ENCODE measurements at places on chromosomes 2 and 18.

GRCh38 chr2:50602636-50603327 lies 429.1 kb downstream of the NRXN1 start:
- no peak for DNase-seq

GRCh38 chr2:780002-780401 lies 102.8 kb upstream of the TMEM18 start:
- DNase-seq = no peak

- DNase-seq = peak; percentile 69
These were observed at the start of gene CTDP1 for GRCh38 chr18:79679552-79680099. TSS of gene CTDP1 (plus strand) at chr18:79679803. CDS start at chr18:79679948, 145 bp downstream.

GRCh38 chr2:201890453-201890852 lies 84.1 kb downstream of the CDK15 start:
- DNase-seq = no peak

- no peak for DNase-seq
These were observed 89.9 kb upstream of the EPC2 start for GRCh38 chr2:148554459-148555247.

GRCh38 chr2:228917220-228917619 lies 353.9 kb downstream of the PID1 start:
- DNase-seq = no peak

DNA sequence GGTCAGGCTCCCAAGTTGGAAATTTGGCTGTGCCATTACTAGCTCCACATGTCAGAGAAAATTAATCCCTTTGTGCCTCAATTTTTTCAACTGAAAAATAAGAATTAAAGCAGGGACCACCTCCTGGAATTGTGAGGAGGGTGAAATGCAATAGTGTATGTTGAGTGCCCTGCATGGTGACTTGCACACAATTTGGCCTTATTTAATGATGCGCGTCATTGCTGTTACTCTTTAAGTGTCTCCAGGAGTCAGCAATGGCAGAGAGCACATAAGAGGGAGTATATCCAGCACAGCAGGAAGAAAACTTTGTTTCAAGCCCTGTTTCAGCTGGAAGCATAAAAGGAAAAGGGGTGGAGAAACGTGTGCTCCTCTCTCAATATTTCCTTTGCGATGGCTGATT lies 215.8 kb downstream of the ALK start:
- DNase-seq = no peak

- DNase-seq = no peak
These were observed 112.3 kb upstream of the SETBP1 start for GRCh38 chr18:44568342-44568741.

DNA sequence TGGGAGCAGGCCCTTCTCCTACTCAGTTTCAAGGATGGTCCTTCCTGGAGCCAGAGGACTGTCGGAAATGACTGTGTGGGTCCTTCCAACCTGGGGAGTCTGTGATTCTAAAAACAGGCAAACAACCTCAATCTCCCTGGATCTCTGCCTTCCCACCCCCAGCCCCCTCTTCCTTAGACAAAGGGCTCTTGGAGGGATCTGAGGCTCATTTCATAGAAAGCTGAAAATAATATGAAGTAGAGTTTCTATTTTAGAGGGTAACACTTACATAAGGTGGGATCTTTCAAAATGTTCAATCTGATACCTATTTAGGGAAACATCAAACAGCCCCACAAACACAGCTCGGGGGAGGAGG lies 69.4 kb downstream of the RHOB start:
- no peak for DNase-seq

DNA sequence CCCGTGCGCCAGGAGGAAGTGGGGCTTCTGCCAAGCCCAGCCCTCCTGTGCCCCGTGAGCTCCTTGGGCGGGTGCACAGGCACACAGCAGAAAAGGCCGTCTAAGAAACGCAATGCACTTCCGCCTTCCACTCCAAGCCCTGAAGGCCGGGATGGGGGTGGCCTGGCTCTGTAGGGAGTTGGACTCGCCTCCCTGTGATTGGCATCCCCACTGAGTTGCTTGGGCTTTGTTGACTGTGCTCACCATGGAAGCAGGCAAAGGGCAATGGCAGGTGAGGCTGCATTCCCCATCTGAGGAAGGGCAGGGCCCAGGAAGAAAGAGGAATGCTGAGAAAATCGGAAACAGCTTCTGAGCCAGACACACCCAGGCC lies 66.8 kb downstream of the CRACDL start:
- DNase-seq = no peak

DNA sequence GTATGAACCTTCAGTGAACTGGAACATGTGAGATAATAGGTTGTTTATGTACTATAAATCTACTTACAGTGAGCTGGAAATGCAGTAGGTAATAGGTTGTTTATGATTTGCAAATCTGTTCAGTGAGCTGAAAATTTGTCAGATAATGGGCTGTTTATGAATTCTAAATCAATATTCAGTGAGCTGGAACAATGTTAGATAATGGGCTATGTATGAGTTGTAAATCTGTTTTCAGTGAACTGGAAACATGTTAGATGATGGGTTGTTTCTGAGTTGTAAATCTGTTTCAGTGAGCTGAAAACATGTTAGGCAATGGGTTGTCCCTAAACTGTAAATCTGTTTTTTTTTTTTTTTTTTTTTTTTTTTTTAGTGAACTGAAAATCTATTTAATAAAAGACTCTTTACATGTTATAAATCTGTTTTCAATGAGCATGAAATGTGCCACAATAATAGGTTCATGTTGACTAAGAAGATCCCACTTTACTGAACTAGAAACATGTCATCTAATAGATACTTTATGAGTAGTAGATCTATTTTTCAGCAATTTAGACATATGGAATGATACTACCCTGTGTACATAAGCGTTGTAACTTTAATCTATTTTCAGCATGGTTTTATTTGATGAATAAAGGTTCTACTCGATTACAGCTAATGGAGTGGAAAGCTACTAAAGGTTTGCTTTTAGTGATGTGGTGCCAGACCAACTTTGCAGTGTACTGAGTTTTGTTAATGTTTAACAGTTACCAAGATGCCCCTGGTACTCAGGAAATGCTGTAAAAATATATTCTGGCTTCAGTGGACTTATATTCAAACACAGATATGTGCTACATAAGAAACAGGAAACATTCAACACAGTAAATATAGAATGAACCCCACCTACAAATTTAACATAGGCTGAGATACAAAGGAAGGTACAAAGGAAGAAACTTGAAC lies 1471.8 kb downstream of the LRP1B start:
- no peak for DNase-seq

DNA sequence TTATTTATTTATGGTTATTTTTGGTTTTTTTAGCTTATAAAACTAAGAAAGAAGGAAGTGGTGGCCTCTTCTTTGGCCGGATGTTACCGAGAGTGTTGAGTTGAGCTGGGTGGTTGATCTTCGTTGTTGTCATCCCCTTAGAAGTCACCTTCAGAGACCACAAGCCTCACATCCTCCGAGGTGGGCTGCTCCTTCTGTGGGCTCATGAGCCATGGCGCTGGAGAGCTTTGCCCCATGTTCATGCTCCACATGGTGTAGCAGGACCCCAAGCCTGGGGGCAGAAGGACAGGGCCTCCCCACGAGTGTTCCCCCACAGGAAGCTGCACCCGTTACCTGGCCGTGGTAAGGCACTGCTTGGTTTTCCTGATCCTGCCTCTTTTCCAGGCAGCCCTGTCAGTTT lies 23.4 kb downstream of the SNTG2 start:
- no peak for DNase-seq

DNA sequence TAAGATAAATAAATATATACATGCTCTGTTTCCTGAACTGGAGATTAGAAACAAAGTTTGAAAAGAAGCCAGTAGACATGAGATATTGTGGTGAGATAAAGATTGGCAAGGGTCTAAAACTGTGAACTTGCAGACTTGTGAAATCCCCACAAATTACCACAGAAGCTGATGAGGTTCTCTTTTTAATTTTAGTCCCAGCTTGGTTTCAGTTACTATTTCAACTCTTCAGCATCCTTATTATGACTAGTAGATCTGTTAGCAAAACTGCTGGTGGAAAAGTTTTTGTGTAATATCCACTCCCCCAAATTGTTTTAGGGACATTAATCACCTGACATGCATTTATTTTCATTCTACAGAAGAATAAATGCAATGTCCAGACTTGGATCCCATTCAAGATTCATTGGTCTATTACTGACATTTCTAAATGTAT lies 20.8 kb downstream of the RASGRP3 start:
- no peak for DNase-seq

GRCh38 chr18:7004009-7004408 lies 113.6 kb downstream of the LAMA1 start:
- no peak for DNase-seq

DNA sequence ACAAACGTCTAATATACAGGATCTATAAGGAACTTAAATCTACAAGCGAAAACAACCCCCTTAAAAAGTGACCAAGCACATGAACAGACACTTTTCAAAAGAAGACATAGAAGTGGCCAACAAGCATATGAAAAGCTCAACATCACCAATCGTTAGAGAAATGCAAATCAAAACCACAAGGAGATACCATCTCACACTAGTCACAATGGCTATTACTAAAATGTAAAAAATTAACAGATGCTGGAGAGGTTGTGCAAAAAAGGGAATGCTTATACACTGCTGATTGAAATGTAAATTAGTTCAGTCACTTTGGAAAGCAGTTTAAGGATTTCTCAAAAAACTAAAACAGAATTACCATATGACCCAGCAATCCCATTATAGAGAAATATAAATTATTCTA lies 1148.5 kb upstream of the FAM98A start:
- DNase-seq = no peak

- DNase-seq = no peak
These were observed 93.8 kb downstream of the MBD2 start for GRCh38 chr18:54130631-54131030.

- DNase-seq = no peak
These were observed 109.9 kb downstream of the GAREM1 start for GRCh38 chr18:32360682-32361345.

GRCh38 chr2:1591461-1591770 lies 152.9 kb downstream of the PXDN start:
- no peak for DNase-seq

GRCh38 chr2:238285653-238286082 lies 2.7 kb downstream of the PER2 start:
- peak; percentile 28 for DNase-seq

GRCh38 chr2:64730551-64731262 lies 77.0 kb upstream of the SERTAD2 start:
- DNase-seq = no peak

DNA sequence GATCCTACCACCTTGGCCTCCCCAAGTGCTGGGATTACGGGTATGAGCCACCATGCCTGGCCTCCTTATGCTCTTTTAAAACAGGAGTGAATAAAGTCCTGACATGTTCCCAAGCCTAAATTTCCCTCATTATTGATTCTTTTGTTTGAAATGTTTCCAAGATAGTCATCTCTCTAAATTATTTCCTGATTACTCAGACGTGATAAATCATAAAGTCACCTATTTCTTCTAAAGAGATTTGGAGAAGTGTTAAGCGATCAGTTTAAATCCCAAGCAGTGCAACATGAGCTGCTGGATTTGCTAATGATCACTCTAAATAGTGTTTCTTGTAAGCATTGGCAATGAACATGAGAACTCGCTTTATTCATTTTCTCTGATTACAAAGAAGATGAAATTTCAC lies 51.8 kb downstream of the PMAIP1 start:
- no peak for DNase-seq

- DNase-seq = no peak
These were observed 81.2 kb downstream of the GFPT1 start for GRCh38 chr2:69305712-69306392.

DNA sequence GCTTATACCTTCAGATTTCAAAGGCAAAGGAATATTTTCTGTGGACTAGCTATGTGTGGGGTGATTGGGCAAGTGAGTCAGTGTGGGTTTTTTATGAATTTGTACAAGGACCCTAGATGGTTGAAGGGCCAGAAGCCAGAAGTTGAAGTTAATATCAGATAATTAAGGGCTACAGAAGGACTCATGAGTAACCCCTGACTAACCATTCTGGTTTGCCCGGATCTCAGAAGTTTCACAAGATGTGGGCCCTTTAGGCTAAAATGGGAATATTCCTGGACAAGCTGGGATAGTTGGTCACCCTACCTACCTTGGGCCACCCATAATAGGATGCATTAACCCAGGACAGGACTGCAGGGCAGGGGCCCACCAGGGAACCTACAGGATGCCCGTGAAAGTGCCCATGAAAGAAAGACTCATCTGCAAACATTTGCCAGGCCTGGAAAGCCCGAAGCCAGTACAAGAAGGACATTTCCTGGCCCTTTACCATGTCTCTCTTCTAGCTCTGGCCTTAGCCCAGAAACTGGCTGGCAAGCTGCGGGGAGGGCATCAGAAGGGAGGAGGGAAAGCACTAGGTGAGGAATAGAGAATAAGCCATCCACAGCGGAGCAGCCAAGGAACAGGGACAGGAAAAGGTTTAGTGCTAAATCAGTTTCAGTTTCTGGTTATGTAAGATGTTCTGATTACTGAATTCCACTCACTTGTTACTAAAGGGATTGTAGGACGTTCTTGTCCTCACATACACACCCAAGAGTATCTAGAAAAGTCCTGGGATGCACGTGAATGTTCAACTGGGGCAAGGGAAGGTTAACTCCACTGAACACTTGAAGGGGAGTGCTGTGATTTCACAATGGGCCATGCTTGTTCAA lies 33.6 kb downstream of the GCG start:
- DNase-seq = no peak

All from neural crest cell (in vitro differentiated cells).